SK-N-MC (cell line): ENCODE measurements at places on chromosomes 7 and 10.

DNA sequence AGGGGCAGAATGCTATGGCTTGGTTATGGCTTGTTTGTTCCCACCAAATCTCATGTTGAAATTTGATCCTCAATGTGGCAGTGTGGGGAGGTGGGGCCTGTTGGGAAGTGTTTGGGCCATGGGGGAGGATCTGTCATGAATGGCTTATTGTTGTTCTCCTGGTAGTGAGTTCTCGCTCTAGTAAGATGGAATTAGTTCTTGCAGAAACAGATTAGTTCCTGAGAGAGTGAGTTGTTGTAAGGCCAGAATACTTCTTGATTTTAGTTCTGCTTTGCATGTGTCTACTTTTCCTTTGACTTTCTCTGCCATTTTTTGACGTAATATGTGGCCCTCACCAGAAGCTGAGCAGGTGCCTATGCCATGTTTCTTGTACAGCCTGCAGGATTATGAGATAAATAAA lies 188.2 kb downstream of the KIF20B start:
- DNase-seq = no peak

- DNase-seq = no peak
Observed at GRCh38 chr7:80977751-80978150, 58.9 kb upstream of the SEMA3C start.

DNA sequence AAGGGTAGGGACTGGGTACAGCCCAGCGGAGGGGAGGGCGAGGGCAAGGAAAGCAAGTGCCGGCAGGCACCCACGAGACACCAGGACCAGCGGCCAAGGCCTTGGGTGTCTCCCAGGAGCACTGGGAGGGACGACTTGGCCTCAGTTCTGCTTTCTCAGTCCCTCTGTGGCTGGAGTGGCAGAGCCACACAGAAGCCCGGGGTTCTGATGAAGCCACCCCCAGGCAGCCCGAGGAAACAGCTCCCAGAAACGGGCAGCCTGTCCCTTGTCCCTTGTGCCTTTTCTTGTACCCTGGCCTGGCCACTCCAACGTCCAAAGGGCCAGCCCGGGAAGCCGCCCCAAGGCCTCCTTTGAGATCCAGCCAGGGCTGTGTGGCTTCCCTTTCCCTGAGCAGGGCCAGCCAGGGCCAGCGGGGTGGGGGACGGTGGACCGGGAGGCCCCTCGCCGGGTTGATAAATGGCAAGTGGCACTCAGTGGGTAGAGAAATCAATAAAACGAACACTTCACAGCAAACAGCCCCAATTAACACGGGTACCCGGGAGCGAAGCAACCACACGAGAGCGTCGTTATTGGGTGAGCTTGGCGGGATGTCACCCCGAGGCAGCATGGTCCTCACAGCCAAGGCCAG lies 69.8 kb upstream of the GNA12 start:
- no peak for DNase-seq

GRCh38 chr7:2170576-2171521 lies 61.9 kb downstream of the MAD1L1 start:
- no peak for DNase-seq

DNA sequence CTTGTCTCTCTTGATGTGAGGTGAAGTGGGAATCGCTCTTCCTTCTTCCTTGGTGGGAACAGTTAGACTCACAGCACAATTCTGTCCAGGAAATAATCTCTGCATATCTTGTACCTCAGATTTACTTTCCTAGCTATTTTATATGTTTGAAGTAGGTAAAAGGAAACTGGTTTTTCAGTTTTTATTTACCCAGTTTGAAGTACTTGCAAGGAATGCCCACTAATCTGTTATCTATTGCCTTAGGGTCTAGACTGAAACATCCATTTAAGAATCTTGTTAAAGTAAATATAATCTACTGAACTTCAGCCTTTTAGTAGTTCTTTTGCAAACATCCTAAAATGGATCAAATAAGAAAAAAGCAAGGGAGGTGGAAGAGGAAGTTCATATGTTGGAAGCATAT lies 229.8 kb downstream of the KCND2 start:
- DNase-seq = no peak

DNA sequence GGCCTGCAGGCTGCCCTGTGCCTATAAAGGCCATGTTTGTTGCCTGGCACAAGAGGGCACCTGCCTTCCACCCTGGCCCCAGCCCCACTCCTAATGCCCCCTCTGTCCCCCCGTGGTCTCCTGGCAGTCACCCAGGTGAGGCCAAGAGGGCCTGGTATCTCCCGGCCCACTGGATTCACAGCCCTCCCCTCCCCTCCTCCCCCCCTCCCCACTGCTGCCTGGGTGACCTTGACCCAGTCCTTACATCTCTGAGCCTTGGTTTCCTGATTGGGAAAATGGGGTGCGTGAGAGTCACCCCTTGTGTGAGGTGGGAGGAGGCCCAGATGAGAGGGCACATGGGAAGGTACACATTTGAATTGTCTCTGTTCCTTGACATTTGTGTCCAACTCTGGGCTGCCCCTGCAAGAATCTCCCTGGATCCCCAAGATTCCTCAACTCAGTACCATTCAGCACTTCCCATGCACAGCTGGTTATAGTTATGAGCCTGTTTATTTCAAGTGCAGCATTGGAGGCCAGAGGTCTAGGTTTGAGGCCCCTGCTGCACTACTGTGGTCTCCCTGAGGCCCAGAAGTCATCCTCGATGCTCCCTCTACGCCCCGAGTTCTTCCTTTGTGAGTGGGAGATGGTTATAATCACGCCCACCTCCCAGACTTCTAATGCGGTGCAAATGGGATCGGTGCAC lies 58.9 kb downstream of the TMEM270 start:
- DNase-seq = no peak

DNA sequence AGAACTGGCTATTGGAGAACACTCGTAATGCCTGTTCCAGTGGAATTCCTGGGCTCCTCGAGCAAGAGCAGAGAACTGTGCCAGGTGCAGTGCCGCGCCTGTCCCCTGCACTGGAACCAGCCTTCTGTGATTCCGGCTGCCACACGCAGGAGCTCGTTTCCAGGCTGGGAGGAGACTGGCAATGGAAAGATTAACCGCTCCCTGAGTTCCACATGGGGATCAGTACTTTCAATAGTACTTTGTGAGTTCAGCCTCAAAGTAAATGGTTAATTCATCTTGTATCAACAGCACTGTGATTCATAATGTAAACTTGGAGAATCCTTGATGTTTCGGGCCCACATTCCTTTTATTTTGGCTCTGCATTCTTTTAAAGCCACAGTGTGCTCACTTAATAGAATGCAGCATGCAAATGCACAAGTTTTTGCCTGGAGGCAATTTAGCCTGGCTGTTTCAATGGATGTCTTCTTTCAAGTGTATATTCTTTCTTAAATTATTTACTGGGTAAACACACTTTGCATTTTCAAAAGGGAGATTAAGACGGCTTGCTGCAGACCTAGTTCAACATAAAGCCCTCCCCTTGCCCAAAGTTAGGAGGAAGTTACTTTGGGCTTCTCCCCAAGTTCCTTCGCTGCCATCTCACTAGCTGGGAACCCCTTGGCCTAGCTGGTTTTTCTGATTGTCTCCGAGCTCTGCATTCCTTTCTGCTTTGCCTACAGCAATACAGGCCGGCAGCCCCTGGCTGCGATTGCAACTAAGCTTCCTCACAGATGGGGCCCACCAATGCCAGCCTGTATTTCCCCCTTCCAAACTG lies 138.1 kb upstream of the TCF7L2 start:
- peak; percentile 94 for DNase-seq

- no peak for DNase-seq
Observed at GRCh38 chr10:124316326-124316725, 102.4 kb downstream of the OAT start.

- DNase-seq = no peak
Observed at GRCh38 chr10:11145495-11145855, 127.8 kb downstream of the CELF2 start.

DNA sequence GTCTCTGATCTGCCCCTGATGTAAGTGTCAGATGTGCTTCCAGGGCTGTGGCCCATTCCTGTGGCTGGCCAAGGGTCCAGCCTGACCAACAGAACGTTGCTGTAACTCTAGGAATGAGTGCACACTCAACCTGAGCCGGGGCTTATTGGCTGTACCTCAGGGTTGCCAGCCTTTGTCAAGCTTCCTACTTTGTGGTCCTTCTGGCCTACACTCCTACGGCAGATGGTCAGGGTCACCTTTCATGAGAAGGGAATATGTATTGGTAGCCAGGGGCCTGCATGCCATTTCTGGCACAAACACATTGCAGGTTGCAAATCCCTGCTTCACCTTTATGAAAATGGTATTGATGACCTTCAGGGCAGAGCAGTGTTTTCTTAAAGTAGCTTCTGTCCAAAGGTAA lies 64.5 kb downstream of the MTURN start:
- no peak for DNase-seq

GRCh38 chr10:30816159-30816819 lies 186.7 kb upstream of the LYZL2 start:
- DNase-seq = no peak

DNA sequence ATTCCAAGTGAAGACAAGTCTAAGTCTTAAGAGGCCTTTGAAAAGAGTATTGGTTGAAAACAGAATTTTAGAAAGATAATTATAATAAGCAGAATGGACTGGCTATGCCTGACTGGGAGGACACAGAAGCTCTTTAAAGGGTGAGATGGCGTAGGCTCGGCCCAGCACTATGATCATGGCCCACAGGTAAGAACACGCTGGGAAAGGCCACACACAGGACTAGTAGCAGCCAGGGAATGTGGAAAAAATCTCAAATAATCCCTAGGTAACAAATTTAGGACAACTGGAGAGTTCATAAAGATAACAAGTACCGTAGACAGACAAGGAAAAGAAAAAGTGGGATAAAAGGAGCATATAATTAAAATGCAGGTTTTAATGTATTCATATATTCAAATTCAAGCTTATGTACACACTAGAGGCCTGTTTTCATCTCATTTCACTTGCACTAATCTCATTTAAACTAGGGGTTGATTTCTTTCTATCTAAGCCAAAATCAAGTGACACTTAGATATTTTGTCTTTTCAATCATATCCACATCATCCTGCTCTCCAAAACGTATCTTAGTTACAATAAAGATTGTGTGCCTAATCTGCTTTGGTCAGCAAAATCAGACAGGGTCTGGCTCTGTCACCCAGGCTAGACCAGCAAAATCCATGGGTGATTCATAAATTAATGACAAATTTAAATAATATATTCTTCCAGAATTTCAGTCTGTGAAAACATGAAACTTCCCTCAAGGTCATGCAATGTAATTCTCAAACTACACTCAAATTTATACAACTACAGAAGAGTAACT lies 53.0 kb downstream of the EZH2 start:
- no peak for DNase-seq

GRCh38 chr7:2165610-2166594 lies 66.8 kb downstream of the MAD1L1 start:
- no peak for DNase-seq

DNA sequence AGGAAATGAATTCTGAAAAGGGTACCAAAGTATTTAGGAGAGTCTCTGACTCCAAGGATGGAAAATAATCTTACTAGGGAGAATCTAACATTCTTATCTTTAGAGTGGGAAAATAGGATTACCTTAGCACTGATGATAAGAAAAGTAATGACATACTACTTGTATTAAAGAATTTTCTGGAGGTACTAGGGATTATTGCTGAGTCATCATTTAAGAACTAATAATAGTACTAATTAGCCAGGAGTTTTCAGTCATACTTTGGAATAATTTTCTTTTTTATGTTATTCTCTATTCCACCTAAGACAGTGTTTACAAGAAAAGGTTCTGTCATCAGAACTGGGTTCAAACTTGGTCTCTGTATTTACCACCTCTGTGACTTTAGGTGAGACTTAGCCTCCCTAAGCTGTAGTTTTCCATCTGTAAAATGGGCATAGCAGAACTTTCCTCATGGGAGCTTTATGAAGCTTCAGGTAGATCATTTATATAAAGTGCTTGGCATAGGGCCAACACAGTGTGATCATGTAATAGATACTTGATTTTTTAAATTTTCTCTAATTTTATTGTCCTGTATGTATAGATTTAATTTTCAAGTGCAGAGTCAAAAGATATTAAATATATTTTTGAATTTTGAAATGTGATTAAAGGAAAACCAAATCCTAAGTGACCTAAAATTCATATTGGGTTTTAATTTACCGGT lies 20.4 kb downstream of the ITGB8 start:
- no peak for DNase-seq

GRCh38 chr7:140841166-140841715 lies 83.5 kb downstream of the BRAF start:
- no peak for DNase-seq

- no peak for DNase-seq
Observed at GRCh38 chr10:4983615-4984216, 19.9 kb downstream of the AKR1C2 start.

DNA sequence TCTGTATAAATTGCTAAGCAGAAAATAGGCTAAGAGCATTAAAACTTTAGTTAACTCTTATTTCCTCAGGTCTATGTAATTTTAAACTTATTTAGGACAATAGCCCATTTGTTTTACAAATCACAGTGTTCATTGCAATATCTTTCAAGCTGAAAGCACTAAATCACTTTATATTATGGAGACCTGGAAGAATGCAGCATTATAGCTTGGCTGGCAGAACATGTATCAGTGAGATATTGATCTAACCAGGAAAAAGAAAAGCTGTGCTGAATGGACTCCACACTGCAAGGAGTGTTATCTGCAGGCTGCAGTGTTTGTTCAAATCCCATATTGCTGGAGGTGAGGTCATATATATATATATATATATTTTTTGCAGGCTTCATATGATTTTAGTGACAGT lies 517.5 kb downstream of the NRG3 start:
- DNase-seq = no peak

- DNase-seq = no peak
Observed at GRCh38 chr10:14293526-14293925, 37.2 kb downstream of the FRMD4A start.

DNA sequence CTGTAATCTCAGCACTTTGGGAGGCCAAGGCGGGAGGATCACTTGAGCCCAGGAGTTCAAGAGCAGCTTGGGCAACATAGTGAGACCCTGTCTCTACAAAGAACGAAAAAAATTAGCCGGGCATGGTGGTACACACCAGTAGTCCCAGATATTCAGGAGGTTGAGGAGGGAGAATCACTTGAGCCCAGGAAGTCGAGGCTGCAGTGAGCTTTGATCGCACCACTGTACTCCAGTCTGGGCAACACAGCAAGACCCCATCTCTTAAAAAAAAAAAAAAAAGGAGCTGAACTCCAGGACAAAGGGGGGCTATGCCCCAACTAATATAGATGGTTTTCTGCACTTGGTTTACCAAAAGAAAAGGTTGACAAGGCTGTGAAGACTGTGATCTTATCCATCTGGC lies 101.2 kb upstream of the ANLN start:
- DNase-seq = no peak
